ENCODE measurements at places on chromosomes 1 and 21.

- peak; percentile 53 for DNase-seq
These were observed 26.6 kb upstream of the DNM3 start for GRCh38 chr1:171814692-171815091.

GRCh38 chr1:70140894-70141293, 64.5 kb downstream of the LRRC40 start:
- no peak for DNase-seq

DNA sequence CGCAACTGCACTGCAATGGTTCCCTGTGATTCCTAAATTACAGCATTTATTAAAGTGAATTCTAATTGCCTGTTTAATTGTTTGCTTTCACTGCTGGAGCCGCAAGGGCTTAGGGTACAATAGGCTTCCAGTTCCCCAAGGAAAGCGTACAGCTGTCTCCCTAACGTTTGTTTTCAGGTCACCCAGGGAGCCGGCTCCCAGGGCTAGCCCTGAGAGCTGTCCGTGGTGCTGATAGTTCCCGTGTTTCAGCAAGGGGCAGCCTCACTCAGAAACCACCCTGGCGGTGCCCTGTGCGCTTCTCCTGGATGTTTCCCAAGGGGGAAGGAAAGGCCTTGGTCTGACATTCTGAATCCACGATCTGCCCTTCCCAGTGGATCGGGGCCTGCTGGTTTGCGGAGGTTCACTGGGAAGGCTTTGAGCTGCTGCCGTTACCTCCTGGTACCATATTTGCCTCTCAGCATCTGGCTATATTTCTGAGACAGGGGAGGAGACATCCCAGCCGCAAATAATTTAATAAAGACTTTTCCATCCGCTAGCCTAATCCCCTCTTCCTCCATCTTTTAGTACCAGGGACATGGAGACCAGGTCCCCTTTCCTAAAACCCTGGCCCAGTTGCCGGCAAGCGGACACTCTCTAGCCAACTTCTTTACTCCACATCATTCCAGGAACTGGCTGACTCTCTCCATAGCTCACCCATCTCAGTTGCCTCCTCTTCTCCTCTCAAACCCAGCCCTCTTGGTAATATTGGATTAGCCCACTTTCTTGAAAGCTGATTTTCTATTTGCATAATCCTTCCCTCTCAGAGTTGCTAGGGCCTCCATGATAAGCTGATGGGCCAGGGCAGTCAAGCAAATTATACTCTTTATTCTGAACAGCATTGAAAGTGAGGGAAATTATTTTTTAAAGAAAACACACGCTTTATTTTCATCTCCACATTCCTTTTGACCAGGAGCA, 149.0 kb downstream of the IGSF21 start:
- DNase-seq = no peak

DNA sequence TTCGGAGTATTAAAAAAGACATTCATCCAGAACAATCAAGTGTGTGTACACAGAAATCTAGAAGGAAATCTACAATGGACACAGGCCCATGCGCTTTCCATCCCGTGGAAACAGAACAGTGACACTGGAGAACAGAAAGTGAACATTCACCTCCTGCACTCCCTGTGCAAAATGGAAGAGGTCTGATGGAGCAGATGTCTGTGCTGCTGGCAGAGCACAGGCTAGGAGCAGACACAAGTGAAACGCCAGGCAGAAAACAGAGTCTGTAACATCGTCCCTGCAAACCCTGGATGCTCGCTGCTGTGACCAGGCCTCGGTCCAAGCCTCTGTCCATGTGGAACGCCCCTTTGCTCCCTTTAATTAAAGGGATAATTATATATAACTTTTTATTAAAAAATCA, 36.1 kb downstream of the SLC45A1 start:
- DNase-seq = no peak

GRCh38 chr1:193030280-193030679, 28.9 kb downstream of the UCHL5 start:
- DNase-seq = no peak

- DNase-seq = no peak
These were observed 48.2 kb upstream of the ACTRT2 start for GRCh38 chr1:2972879-2973575.

DNA sequence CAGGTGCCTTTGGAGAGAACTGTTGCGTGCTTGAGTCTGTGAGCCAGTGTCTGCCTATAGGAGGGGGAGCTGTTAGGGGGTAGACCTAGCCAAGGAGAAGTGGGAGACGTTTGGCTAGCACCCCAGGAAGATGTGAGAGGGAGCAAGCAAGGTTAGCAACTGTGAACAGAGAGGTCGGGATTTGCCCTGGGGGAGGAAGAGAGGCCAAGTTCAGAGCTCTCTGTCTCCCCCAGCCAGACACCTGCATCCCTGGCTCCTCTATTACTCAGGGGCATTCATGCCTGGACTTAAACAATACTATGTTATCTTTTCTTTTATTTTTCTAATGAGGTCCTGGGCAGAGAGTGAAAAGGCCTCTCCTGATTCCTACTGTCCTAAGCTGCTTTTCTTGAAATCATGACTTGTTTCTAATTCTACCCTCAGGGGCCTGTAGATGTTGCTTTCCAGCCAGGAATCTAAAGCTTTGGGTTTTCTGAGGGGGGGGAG, 2.4 kb downstream of the BTG2 start:
- DNase-seq = no peak

DNA sequence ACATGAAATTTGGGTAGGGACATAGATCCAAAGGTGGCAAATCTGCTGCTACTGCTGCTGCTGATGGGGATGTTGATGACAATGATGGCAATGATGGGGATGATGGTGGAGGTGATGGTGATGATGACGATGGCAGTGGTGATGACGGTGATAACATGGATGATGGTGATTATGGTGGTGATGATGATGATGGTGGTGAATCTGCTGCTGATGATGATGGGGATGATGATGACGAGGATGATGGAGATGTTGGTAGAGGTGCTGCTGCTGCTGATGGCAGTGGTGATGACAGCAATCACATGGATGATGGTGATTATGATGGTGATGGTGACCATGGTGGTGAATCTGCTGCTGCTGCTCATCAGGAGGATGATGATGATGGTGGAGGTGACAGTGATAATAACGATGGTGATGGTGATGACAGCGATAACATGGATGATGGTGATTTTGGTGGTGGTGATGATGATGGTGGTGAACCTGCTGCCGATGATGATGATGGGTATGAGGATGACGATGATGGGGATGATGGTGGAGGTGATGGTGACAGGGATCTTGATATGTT, 341.0 kb upstream of the VAMP3 start:
- DNase-seq = no peak

DNA sequence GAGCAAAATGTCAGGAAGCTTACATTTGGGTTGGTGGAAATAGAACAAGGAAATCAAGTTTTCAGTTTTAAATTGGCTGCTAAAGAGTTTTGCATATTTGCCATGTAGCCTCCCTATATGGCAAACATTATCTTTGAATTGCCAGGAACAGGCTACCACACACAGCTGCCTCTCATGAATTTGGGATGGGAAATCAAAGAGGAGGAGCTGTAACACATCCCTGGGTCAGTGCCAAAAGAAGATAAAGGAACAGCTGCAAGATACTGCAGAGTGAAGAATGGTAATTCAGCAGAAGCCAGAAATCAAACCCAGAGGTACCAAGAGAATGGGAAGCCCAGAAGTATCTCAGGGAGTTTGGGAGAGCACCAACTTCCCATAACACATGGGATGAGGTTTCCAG, 18.6 kb upstream of the RASAL2 start:
- DNase-seq = no peak

GRCh38 chr1:56968878-56969495, 3.2 kb upstream of the C8B start:
- no peak for DNase-seq

DNA sequence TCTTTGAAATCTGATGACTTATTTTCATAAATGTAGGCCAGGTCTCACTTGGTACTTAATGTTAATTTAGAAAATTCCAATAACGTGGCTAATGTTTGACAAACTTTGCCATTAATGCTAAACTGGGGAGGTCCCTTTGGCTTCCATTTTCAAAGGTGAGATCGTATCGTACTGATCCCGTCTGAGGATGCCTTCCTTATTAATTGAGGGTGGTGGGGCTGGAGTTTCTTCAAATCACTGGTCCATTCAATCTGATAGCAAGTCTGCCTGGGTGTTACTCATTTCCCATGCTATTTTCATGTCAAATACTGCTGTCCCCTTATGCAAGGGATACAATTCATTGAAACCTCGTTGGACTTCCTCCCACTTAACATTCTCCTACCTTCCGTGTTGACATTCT, 327.1 kb downstream of the DISC1 start:
- DNase-seq = no peak

GRCh38 chr1:115134850-115135480, 45.7 kb upstream of the TSPAN2 start:
- DNase-seq = peak; percentile 68

DNA sequence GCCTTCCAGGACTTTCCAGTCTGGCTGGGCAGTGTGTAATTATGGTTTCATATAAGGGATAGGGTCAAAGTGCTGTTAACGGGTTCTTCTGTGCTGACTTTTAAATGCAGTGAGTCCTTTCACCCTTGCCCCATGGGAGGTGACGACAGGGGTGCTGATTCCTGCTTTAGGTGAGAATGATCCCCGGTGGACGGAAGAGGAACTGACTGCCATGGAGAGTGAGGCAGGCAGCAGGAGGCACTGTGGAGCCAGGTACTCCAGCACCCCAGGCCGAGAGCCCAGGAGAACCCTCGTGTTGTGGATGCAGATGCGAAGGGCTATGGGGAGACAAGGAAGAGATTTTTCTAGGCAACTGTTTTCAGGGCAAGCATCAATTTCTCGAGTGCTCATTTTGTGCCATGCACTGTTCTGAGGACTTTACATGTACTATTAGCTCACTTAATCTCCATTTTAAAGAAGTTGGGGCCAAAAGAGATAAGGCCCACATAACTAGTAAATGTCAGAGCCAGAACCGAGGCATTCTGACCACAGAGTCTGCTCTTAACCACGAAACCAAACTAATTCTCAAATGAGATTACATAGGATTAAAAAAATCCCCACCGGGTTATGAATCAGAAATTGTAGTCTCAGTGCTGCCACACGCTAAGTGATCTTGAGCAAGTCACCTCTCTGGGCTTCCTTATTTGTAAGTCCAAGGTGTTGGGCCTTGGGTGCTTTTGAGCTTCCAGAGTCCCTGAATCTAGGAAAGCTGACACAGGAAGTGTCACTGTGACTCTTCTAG, 28.2 kb downstream of the STPG1 start:
- DNase-seq = no peak

GRCh38 chr1:175309996-175310395, 117.4 kb upstream of the KIAA0040 start:
- DNase-seq = no peak

GRCh38 chr1:30329263-30329753, 394.1 kb downstream of the MATN1 start:
- DNase-seq = no peak

GRCh38 chr21:30408782-30409494, 13.1 kb downstream of the KRTAP13-1 start:
- peak; percentile 7 for DNase-seq

- no peak for DNase-seq
These were observed 722.2 kb upstream of the CHRM3 start for GRCh38 chr1:238664139-238664538.

Data from fibroblast of skin of left biceps (primary cell).